ENCODE measurements at places on chromosomes 3 and 15.

GRCh38 chr15:83178869-83179325 lies 28.7 kb downstream of the HDGFL3 start:
- peak; percentile 95 for DNase-seq

- DNase-seq: no peak
Measured at GRCh38 chr3:89851974-89852621, 744.7 kb downstream of the EPHA3 start.

DNA sequence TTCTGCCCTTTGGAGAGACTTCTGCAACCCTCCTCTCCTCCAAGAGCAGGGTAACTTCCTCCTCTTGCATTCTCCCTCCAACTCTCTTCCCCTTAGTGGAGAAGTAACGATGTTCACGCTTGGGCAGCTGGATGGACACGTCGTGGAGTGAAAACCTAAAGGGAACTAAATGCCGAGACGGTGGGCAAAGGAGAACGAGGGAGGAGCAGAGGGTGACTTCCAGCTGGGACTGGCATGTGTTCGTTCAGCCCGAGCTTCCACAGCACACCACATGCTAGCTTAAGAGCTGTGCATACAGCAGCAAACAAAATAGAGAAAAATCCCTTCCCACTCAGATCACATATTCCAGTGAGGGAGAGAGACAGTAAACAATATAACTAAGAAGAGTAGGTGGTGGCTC lies 179.8 kb downstream of the SLCO3A1 start:
- no peak for DNase-seq

DNA sequence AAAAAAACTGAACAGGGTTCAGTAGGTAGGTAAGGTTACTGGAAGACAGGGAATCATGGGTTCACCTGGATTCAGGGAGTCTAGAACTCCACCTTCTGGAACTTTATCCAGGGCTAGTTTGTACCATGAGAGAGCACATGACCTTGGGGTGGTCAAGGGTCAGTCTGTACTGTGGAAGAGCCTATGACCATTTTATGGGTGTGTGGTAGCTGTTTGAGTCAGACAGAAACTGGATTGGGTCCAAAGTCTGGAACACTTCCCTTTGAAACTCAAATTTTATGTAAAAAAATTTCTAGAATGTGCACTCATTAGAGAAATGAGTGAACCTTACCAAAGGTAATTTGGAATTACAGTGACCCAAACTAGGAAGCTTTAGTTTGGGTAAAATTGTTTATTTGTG lies 486.0 kb upstream of the AGTR1 start:
- DNase-seq: no peak

DNA sequence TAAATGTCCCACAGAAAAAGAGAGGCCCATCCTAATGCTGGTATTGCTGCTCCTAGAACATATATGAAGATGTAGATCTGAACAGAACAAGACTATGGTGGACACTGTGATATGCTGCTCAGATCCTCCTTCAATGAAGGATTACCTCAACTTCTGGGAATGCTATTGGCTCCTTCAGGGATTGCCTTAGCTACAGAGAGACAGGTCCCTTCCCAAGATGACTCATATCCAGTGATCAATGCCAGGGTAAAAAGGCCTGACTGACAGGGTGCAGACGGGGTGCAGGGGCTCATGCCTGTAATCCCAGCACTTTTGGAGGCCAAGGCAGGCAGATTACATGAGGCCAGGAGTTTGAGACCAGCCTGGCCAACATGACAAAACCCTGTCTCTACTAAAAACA lies 20.5 kb upstream of the STAG1 start:
- no peak for DNase-seq

GRCh38 chr3:23283625-23284024 lies 80.5 kb downstream of the UBE2E2 start:
- no peak for DNase-seq

GRCh38 chr15:20341901-20342600 lies 199.5 kb downstream of the GOLGA6L6 start:
- no peak for DNase-seq

DNA sequence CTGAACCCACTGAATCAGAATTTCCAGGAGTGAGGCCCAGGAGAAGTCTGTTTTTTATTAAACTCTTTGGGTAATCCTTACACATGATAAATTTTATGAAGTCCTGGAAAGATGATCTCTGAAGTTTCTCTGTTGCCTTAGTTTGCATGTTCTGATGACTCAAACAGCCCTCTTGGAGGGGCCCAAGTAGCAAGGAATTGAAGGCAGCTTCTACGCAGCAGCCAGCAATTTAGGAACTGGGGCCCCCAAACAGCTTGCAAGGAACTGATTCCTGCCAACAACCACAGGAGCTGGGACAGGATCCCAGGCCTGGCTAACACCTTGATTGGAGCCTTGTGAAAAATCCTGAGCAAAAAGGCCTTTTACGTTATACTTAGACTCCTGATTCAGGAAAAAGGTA lies 5.4 kb upstream of the ACP3 start:
- no peak for DNase-seq

DNA sequence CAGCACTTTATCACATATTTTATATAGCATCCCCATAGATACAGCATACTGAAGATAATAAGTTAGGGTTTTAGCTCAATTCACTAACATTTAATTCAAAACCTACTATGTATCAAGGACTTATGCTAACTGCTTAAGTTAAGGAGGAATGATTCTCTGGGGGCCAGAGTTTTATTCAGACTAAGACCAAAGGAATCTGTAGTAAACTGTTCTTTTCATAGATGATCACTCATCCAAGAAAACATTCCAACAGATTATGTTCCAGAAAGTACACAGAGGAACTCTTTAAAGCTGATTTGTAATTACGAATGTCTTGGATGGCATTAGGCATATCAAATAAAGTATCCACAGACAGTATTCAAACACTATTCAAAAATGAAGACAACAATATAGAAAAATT lies 226.4 kb downstream of the SCAPER start:
- no peak for DNase-seq

DNA sequence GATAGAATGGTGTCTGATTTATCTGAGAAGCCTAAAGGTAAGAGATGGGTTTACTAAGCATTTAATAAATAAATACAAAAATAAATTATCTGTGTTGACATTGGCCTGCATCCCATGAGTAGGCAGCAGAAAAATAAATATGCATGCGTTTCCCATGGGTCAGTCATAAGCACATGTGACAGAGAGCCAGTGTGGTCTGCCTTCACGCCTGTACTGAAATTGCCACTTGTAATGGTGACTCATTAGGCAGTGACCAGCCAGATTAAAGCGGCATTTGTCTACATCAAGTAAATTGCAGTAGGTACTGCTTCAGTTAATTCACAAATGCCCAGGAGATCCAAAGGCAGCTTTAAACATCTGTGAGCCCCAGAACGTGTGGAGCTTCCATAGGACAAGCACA lies 399.6 kb downstream of the NAALADL2 start:
- DNase-seq: no peak

- no peak for DNase-seq
Measured at GRCh38 chr3:8968375-8968882, 5.2 kb upstream of the RAD18 start.

DNA sequence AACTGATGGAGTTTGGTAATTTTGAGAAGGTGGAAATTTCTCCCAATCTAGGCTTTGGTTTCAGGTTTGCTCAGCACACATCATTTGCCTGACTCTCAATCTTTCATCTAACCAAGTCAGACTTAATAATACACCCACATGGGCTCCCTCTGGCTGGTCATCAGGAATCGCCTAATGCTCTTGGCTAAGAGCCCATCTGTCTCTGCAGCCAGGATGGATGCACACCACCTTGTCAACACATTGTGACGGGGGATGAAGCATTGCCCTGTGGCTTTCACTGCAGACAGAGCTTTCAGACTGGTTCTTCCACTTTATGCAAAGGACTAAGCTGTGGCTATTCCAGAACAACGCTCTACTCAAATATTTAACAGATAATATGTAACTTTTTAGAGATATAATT lies 3.0 kb upstream of the HDGFL3 start:
- DNase-seq: no peak

- no peak for DNase-seq
Measured at GRCh38 chr3:1380926-1381646, 288.3 kb downstream of the CNTN6 start.

DNA sequence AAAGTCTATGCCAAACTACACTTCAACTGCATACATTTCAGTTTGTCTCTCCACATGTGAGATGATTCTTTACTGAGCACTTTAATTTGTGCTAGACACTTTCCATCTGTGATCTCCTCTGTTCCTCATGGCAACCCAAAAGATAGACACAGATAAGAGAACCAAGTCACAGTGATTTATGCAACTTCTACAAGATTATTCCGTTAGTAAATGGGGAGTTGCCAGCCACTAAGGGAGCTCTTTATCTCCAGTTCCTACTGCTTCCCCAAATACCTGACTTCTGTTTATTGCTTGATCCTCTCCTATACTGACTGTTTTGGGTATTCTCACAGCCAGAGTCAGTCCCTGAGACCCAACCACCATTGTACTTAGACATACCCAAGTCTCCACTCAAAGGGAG lies 24.1 kb upstream of the AKAP13 start:
- no peak for DNase-seq

DNA sequence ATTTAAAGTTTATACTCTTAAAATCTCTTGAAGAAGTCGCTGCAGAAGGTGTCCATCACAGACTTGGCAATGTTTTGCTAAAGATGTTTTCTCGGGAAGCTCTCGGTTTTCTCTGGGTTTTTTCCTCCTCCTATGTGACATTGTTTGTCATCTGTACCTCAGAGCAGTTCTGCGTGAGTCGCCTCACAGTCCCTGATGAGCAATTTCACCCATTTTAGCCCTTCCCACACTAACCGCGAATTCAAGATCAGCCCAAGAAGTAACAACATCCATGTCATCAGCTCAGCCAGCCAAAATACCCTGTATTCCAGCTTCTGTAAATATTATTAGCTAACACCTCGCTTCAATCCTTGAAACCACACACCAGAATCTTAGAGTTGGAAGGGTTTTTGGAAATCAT lies 224.3 kb upstream of the SETMAR start:
- no peak for DNase-seq

DNA sequence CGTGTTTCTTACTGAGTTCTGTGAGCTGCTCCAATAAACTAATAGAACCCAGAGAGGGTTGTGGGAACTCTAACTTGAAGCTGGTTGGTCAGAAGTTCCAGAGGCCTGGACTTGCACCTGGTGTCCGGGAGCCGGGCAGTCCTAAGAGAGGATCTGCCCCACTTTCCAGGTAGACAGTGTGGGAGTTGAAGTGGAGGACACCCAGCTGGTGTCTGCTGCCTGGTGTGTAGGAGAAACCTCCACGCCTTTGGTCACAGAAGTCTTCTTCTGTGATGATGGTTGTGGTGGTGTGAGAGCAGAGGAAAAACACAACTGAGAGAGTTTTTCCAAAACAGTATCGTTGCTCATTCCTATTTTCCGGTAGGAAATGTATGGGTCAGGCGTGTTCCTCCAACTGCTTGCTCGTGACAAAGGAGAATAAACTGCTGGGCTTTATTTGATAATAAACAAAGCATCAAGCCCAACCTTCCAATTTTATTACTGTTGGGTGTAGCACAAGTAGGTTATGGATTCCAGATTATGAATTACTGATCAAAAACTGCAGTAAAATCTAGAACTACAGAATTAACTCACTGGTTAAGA lies 137.0 kb downstream of the KLF13 start:
- no peak for DNase-seq

- no peak for DNase-seq
Measured at GRCh38 chr15:40731034-40731433, 24.0 kb downstream of the RMDN3 start.

DNA sequence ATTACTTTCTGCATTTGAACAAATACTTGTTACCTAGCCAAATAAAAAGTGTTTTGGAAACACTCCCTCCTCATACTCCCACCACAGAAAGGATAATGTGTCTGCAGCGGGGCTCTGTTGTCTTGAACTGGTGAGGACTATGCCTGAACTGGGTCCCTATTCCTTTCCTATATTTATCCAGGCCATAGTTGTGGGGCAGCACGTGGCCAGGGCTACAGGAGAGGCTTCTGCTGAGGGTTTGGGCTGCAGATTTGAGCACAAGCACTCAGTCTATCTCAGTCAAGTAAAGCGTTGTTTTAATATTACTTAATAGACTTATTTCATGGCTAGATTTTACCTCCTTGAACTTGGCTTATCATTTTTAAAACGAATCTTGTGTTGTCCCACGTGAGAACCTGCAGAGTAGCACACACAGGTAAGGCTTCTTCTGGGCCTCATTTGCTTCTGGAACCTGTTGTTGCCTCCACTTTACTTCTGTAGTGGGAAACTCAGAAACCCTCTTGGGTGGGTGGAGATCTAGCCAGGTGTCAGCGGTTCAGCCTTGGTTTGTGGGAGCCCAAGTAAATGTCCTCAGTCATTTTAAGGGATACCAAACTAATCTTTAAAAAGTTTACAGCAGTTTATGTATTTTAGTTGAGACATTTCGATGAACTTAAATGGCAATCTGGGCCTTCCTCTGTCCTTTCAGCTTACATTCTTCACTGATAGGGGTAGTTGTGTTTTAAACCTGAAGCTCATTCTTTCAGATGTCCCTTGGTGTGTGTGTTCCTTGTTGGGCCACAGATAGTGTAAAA lies 51.1 kb downstream of the TRIM71 start:
- DNase-seq: no peak

DNA sequence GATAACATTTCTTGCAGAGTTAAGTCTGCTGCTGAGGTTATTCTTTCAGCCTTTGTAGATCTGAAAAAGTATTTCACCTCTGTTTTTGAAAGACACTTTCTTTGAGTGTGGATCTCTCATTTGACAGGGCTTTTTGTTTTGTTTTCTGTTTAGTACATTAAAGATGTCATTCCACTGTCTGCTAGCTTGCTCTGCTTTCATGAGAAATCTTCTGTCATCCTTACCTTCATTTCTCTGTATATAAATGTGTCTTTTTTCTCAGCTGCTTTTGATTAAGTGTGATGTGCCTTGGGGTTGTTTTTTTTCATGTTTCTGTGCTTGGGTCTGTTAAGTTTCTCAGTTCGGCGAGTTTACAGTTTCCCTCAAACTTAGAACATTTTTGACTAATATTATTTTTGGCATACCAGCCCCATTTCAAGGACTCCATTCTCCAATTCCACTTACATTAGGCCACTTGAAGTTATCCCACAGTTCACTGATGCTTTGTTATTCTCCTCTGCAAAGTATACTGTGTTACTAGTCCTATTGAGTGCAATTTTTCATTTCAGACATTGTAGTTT lies 43.9 kb upstream of the CA12 start:
- no peak for DNase-seq

GRCh38 chr3:50210510-50211367 lies 5.7 kb downstream of the SLC38A3 start:
- no peak for DNase-seq

GRCh38 chr3:16719426-16719825 lies 114.2 kb upstream of the DAZL start:
- DNase-seq: no peak

All from CMK (cell line).